ENCODE measurements at places on chromosomes 1 and 21.

DNA sequence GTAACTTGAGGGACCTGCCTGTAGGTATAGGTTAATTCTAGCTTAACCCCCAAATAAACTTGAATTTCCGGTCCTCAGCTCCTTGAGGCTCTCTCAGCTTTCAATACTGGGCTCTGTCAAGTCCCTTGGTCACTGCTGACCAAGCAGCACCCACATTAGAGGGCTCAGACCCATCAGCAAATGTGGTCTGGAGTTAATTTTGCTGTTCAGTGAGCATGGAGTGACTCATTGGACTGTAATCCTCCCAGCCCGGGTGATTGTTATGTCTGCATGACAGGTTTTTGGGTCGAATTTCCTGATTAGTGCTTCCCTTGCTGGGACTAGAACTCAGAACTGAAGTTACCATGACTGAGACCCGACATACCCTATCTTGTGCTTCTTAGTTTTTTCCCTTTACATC is 130.6 kb downstream of the URB2 start:
- no peak for DNase-seq

GRCh38 chr1:22388671-22389450 is 62.8 kb upstream of the ZBTB40 start:
- DNase-seq, result no peak

GRCh38 chr1:225998560-225999226 is 450 bp downstream of the SDE2 start:
- no peak for DNase-seq

- DNase-seq, result no peak
These were observed 519.9 kb upstream of the USP24 start for GRCh38 chr1:55735106-55735505.

DNA sequence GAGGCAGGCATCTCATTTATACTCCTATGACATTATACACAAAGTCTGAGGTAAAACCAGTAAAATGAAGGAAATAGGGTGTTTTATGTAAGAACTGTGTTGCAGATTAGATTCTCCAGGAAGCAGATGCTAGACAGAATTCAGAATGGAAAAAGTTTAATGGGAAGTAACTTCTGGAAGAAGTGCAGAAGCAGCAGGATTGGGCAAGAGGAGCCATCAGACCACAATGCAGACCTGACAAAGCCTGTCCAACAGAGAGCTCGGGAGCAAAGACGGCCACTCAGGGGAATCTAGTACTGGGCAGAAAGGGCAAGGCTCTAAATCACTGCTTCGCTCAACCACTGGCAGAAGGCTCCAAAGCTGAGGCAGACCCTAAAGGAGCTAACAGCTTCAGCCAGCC is 33.7 kb downstream of the FBXO42 start:
- peak; percentile 21 for DNase-seq

- DNase-seq, result no peak
These were observed 209.2 kb downstream of the SDCCAG8 start for GRCh38 chr1:243465081-243465480.

DNA sequence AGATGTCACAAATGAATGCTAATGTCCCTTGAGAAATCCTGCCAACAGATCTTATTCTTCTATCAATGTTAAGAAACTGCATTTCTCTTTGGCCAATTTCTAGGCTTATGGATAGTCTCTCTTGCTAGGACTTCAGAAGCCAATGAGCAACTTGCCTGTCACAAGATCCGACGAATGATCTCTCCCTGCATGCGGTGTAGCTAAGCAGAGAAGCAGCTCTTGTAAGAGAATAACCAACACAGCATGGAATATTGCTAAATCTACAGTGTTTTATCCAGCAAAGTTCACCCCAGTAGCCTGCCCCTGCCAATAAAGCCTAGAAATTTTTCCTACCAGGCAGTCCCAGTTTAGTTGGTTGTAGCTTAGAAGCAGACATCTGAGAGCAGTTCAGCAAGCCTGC is 2.1 kb upstream of the SLC44A5 start:
- no peak for DNase-seq

DNA sequence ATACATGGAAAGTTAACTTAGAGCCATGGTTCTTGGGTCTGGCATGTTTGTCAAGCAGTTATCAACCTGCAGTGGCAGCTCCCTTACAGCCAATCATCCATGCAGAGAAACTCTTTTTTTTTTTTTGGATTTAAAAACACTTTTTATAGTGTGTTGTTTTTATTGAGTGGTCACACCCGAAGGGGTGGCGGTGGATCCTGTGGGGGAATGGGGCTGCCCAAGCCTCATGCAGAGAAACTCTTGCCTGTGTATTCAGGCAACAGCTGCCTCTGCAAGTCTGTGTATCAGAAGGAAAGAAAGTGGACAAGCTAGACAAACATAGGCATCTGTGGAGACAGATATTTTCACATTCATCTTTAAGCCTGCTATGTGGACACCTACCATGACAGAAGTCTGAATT is 104.8 kb downstream of the GLUL start:
- DNase-seq, result no peak

DNA sequence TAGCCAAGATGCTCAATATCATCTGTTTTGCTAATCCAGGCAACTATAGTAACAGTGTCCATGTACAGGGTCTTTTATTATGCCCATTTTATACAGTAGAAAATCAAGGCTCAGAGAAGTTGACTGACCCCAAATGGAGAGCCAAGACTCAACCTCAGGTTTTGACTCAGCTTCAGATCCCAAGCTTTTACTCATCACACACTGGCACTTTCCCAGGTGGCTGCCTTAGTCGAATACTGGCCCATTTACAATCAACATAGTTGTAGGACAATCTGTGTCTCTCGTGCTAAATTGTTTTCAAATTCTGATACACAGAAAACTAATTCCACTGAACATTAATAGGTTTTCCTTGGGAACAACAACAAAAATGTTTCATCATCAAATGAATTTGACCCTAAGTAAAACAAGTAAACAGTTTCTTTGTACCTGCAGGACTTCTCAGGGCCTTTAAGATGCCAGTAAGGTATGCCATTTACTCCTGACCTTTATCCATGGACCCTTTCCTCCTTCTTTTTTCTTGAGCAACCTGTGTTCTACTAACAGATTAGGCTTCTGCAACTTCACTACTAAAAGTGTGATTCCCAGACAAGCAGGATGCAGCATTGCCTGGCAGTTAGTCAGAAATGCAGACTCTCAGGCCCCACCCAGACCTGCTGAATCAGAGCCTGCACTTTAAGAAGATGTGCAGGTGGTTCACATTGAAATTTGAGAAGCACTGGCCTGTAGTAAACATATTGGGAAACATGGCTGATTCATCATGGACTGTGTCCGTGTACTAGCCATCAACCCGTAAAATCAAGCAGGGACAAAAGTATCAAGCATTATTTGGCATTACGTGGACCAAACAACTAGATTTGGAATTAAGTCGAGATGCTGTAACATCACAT is 128.8 kb downstream of the RRAGC start:
- DNase-seq, result no peak

GRCh38 chr1:31776032-31776431 is 11.9 kb upstream of the ADGRB2 start:
- no peak for DNase-seq

DNA sequence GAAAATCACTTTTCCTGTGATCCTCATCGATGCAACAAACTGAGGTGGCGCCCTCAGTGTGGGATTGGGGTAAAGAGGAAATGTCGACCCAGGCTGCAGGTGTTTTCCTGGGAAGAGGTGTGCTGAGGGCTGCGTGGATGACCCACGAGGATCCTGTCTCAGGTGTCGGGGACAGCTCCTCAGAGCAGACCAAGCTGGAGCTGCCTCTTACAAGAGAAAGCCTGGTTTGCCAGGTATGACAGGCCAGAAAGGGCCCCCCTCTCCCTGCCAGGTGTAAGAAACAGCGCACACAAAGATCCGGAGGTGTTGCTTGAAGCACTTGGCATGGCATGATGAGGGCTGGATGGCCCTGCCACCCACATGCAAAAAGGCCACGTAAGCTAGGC is 12.6 kb downstream of the FHAD1 start:
- DNase-seq, result no peak

- DNase-seq, result no peak
These were observed 947.5 kb downstream of the BRINP3 start for GRCh38 chr1:189530162-189530561.

DNA sequence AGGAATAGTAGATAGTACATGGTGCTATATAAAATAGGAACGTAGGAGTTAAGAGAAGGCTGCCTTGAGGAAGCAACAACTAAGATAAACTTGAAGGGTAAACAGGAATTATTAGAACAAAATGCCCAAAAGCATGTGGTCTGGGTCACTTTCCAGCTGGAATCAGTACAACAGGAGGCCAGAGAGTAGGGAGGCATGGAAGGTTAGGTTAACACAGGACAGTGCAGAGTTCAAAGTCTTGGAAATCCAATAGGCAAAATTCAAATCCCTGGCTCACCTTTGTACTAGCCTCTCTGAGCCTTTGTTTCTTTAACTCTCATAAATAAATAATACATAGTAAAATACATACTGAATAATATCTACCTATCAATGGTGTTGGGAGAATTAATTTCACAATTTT is 69.0 kb upstream of the NEK7 start:
- no peak for DNase-seq

- DNase-seq, result no peak
These were observed 182.0 kb downstream of the CDC42BPA start for GRCh38 chr1:227136210-227136820.

- DNase-seq, result no peak
These were observed 44.5 kb downstream of the BCL9 start for GRCh38 chr1:147585640-147586383.

DNA sequence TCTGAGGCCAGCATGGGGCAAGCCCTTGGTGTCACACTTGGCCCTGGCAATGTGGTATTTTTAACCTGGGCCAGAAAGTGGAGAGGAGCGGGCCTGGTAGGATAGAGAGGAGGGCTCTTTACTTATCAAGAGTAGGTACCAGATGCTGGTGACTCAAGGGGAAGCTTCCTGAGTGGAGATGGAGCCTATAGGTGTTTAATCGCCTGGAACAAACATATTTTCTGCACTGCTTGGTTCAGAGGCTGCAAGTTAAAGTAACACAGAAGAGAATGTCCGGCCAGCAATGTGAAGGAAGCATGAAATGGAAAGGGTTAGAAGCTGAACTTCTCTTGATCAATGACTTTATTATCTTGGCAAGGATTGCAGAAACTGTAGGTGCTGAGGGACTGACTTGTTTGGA is 74.3 kb downstream of the DDR2 start:
- DNase-seq, result no peak

- DNase-seq, result no peak
These were observed 402.1 kb downstream of the SETD4 start for GRCh38 chr21:35658242-35658641.

- DNase-seq, result no peak
These were observed 50.7 kb downstream of the SYT14 start for GRCh38 chr1:209988706-209989105.

DNA sequence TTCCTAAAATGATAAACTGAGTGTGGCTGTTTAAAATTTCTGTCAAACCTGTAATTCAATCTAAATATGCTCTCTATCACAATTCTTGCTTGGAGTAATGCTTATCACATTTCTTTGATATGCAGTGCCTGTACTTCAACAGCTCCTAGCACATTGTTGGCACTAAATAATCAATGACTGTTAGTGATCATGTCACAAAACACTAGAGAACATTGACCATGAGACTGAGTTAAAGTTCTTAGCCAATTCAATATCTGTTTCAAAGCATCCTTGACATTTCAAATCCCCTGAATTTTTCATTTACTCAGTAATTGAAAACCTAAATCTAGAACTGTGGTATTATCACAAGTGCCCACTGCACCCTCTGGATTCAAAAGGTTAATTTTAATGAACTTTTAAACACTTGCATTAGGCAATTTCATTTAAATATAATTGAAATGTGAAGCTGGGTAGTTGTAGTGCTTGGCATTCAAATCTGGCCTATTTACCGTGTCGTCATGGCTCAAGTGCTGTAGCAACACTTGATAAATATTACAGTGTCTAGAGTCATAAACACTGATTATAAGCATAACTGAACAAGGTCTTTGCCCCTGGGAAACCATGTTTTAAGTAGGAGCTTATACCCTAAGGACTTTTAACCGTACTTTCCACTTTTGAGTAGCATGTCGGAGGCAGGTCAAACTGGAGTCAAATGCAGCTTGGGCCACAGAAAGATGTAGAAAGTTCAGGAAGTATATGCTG is 143.6 kb downstream of the LRRC7 start:
- no peak for DNase-seq

GRCh38 chr1:172376431-172376830 is 44.1 kb upstream of the C1orf105 start:
- no peak for DNase-seq

DNA sequence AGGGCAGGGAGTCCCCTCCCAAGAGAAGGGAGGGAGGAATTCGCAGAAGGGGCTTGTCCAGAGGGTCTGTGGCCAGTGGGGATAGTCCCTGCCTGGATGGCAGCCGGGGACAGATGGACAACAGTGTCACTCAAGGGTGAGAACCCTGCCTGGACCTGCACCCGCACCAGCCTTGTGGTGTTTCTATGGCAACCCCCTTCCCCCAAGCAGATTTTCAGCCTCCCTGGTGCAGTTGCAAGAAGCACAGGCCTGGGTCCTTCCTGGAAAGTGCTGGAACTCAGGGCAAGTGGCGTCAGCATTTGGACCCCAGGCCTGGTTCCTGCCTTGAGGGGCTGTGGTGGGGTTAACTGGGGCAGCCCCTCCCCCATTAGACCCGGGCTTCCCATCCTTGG is 83.8 kb upstream of the ACTL8 start:
- no peak for DNase-seq

DNA sequence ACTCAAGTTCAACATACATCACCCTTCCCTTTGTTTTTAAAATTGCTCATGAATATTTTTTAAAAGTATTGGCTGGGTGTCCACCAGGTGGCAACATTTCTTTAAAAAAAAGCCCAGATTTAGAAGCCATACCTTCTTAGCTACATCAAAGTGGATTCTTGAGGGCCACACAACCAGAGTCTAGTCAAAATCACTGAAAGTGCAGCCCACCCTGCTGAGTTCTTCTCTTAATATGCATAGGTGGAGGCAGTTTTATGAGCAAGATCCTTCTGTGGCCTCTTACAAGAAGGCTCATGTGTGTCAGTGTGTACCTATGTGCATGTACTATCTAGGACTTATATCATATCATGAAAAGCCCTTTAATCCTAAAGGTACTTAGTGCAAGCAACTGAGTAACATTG is 16.9 kb upstream of the GNG12 start:
- no peak for DNase-seq

- DNase-seq, result no peak
These were observed 19.8 kb upstream of the ASB17 start for GRCh38 chr1:75952016-75952415.

DNA sequence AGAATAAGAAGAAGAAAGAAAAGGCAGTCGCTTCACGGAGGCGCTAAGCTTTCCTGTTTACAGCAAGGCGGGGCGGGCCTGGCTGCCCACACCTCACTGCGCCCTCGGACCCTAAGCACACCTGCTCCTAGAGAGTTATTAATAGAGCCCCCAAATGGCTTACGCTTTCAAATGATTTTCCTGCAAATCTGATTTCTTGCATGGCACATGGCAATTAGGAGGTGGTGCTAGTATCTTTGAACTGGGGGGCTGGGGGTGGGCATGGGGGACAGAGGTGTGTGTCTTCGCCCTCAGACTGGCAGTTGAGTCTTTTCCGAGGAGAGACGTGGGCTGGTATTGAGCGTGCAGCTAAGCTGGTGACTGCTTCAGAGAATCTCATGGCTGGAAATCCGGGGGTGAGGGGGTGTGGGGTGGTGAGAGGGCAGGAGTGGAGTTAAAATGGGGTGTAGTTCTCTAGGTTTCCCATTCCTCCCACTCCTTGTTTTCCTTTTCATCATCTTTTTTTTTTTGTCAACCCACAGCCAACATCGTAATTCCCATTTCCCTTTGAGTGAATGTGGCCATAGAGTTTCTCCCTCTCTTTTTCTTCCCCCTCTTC is 1.3 kb downstream of the S1PR1 start:
- no peak for DNase-seq

Data from heart right ventricle (tissue), 16 donors.